ENCODE measurements at places on chromosomes 7 and 10. TPM values are rescaled to one million over a fixed set of nuclear protein-coding genes. Genes with fewer than 3 reads are reported as not detected.

CPED1 gene
- total RNA-seq, result 32.5 TPM

CEP55 gene
- 2.4 TPM for total RNA-seq

SCIN gene
- 11.9 TPM for total RNA-seq

PRRT4 gene
- 0.65 TPM for total RNA-seq

NKX1-2 gene
- total RNA-seq, result not detected

PRSS37 gene
- not detected for total RNA-seq

RFC2 gene
- 10.1 TPM for total RNA-seq

CALU gene
- total RNA-seq, result 73.7 TPM

LIPK gene
- not detected for total RNA-seq

CFAP46 gene
- total RNA-seq, result not detected

GBX1 gene
- total RNA-seq, result not detected

CLCN1 gene
- total RNA-seq, result not detected

GIMAP5 gene
- total RNA-seq, result 31.1 TPM

AS3MT gene
- total RNA-seq, result not detected

CLDN12 gene
- 17.8 TPM for total RNA-seq

ANXA8 gene
- not detected for total RNA-seq

LLCFC1 gene
- total RNA-seq, result not detected

PSD gene
- 0.22 TPM for total RNA-seq

GLI3 gene
- total RNA-seq, result 16.7 TPM

LAMB1 gene
- 333 TPM for total RNA-seq

UTF1 gene
- not detected for total RNA-seq

DRGX gene
- not detected for total RNA-seq

PON3 gene
- 2.5 TPM for total RNA-seq

WDR86 gene
- 16.7 TPM for total RNA-seq

WNT8B gene
- not detected for total RNA-seq

GLCCI1 gene
- 22.8 TPM for total RNA-seq

CHAT gene
- total RNA-seq, result not detected

ZCCHC24 gene
- 46.2 TPM for total RNA-seq

All from subcutaneous adipose tissue (tissue), 4 donors.